ENCODE measurements at places on chromosomes 3 and 15.
A peak's percentile ranks its signal among the peaks of the same experiment; 100 is the strongest.

DNA sequence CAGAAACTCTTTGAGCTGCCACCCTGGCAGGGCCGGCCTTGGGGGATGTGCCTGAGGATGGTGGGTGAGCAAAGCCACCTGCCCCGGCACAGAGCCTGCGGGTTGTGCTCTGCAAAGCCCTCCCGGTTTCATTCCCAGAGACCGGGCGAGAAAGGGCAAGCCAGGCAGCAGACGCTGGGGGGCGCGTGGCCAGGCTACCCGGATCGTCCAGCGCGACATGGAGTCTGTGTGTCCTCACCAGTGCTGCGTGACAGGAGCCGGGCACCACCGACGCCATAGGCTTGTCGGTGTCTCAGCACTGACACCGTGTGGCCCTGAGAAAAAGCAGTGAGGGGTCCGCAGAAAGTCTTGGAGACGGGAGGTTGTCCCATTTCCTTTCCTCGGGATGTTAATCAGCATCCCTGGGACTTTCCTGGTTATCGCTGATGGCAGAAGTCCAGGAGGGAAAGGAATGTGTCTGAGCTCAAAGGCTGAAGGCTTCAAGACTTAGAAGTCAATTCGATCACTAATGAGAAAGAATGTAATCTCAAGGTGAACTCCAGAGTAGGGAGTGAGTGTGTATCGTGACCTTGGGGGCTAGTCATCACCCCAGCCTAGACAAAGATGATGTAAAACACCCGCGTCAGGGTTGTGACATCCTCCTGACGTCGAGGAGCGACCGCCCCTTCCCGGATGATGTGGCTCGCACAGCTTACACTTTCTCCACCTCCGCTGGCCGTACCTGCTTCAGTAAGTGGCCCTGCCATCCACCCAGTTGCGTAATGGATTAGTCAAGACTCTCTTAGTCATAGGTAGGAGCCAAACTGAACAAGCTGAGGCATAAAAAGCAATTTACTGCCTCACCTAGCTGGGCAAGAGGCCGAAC is 36.3 kb upstream of the PLA2G4E start:
- DNase-seq, result no peak

DNA sequence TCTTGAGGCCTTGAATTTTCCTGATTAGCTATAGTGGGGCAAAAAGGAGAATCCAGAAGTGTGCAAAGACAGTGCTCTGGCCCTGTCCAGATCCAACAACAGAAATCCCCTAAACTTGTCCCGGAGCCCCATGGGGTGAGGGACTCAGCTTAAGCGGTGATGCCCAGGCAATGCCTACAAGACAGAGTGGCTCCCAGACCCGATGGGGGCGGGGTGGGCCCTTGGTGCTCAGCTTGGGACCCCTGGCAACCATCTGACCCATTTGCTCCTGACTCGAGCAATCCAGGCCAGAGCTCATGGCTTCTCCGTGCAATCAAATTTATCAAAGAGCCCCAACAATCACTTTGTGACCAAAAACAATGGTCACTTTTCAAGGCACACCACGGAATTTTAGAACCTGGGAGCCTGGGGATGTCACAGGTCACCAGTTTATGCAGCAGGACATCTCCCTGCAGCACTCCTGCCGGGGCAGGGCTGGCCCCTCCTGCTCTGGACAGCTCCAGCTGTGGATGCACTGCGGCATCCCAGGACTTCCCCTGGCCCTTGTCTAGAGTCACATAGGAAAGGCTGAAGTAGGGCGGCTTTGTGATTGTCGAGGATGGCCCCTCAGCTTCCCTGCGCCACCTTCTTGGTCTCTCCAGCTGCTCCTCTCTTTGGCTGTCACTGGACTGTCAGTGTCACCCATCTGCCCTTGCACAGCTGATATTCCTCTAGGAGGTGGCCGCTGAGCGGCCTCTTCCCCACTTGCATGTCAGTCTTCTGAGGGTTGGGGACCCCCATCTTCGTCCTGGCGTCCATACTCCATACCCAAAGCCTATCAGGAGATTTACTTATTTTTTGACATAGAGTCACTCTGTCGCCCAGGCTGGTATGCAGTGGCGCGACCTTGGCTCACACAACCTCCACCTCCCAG is 28.4 kb downstream of the RGMA start:
- DNase-seq, result no peak

- no peak for DNase-seq
Observed at GRCh38 chr3:45792036-45792435, 4.3 kb downstream of the SLC6A20 start.

DNA sequence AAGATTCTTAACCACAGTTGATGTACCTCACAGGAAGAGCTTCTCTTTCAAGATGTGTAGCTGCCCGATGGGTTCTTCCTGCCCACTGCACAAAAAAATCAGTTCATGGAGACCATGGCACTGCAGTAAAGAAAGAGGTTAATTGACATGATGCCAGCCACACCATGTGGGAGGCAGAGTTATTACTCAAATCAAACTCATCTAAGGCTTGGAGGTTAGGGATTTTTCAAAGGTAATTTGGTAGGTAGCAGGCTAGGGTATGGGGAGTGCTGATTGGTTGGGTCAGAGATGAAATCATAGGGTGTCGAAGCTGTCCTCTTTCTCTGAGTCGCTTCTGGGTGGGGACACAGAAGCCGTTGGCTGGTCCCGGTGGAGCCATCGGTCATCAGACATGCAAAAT is 57.4 kb upstream of the BDH1 start:
- no peak for DNase-seq

GRCh38 chr3:108221911-108222852 is at the start of gene IFT57:
TSS of gene IFT57 (minus strand) at chr3:108222424. CDS start at chr3:108222322, 102 bp downstream.
- DNase-seq, result peak; percentile 99

DNA sequence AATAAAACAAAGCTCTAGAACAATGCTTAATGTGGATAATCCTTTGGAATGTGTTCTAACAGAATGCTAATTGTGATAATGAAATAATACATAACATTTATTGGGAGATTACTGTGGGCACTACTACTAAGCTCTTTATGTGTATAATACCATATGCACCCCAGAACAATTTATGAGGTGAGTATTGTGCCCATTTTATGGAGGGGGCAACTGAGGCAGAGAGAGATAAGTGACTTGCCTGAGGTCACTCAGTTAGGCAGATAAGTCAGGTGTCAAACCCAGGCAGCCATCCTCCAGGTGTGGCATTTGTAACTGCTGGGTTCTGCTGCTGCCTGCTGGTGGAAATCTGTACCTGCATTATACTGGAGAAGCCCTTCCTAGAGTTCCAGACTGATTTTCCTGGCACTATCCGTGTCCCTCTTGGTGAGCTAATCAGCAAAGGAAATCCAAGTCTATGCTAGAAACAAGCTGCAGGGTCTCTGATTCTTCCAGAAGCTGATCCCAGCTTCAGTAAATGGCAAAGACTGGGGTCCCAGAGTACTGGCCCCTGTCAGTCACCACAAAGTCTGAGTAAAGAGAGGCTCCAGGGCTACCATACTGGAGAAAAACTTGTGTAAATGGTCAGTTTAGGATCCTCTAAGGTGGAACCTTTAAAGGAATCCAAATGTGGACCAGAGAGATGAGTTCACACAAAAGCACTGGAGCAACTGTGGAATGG is 22.6 kb upstream of the RBP1 start:
- no peak for DNase-seq

- no peak for DNase-seq
Observed at GRCh38 chr3:48679411-48680391, 6.0 kb downstream of the NCKIPSD start.

DNA sequence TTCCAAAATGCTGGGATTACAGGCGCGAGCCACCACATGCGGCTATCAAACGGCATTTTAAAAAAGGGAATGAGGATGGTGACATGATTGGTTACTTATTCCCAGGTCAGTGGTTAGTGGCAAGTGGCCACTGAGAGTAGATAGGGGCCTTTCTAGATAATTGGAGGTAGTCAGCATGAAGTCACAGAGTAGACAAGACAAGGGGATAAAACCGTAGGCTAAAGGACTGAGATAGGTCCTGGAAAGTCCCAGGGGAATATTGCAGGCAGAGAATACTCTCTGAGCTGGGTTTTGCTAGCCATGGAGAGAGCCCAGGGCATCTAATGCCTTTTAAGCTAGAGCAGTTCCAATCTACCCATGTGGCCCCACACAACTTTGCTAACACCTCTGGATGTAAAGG is 52.2 kb downstream of the KCNAB1 start:
- no peak for DNase-seq

DNA sequence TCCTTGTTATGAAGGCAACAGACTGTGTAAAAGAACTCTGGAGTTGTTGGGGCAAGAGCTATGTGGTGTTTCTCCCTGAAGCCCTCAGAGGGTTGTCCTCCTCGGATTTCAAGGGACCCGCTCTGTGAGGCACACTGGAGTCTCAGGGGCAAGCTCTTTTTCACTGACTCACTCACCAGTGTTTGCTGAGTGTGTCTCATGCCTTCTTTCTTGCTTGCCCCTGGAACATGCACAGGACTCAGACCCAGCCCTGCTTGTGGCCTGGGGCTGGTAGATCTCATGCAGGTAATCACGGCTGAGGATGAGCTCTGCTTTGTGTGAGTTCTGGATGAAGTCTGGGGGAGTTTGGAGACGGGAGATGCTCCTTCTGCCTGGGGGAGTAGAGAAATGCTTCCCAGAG is 93.7 kb downstream of the CACNA1D start:
- DNase-seq, result no peak

GRCh38 chr3:59596741-59597140 is 546.9 kb upstream of the CFAP20DC start:
- DNase-seq, result no peak

GRCh38 chr15:85711580-85712192 is 83.0 kb downstream of the KLHL25 start:
- no peak for DNase-seq

DNA sequence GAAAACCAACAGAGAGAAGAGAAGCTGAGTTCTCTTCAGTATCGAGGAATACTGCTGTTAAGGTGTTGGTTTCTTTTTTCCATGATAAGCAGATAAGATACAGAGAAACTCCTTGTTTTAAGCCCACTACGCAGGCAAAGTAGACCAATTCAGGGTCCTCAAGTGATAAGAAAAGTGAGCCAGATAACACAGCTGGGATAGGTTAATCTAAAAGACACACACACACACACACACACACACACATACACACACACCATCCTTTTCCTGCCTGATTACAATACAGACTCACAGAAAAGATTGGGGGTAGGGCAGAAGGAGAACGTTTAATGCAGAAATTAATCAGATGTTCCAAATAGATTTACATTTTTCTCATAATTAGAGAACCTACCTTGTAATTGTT is 6.5 kb upstream of the PHLDB2 start:
- DNase-seq, result no peak

- no peak for DNase-seq
Observed at GRCh38 chr3:64295594-64295993, 70.3 kb upstream of the PRICKLE2 start.

DNA sequence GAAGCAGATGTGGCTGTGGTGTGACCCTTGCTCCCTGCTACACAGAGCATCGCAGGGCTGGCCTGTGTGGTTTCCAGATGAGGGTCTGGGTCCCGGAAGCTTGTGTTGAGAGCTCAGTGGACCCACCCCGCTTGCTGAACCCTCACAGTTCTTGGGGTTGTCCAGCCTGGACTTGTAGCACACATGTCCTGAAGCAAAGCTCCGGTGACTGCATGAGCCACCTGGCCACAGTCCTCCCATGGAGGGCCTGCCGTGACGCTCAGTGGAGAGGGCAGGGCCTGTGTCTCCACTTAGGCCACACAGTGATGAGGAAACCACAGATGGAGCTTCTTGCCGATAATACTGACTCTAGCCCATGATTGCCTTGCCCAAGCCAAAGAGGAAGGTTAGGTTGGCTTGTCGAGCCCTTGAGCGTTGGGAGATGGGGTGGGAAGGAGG is 62.6 kb downstream of the RGMA start:
- DNase-seq, result no peak

DNA sequence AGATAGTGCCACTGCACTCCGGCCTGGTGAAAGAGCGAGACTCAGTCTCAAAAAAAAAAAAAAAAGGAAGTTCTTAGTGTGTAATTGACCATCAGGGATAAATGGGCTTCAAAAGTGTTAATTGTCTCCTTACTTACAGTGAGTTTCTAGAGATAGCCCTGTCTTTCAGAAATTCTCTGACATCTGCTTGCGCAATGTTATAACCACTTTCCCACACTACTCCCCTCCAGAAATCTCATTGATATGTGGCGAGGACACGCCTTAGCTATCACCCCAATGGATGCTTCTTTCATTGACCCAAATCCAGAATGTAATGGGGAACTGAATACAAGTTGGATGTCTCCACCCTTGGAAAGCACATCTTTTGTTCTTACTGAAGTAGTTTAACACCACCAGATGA is 70.9 kb downstream of the GMPS start:
- DNase-seq, result no peak

- peak; percentile 62 for DNase-seq
Observed at GRCh38 chr3:110070161-110070916, 733.0 kb upstream of the DPPA4 start.

- DNase-seq, result no peak
Observed at GRCh38 chr15:89387140-89387903, 52.7 kb upstream of the POLG start.

DNA sequence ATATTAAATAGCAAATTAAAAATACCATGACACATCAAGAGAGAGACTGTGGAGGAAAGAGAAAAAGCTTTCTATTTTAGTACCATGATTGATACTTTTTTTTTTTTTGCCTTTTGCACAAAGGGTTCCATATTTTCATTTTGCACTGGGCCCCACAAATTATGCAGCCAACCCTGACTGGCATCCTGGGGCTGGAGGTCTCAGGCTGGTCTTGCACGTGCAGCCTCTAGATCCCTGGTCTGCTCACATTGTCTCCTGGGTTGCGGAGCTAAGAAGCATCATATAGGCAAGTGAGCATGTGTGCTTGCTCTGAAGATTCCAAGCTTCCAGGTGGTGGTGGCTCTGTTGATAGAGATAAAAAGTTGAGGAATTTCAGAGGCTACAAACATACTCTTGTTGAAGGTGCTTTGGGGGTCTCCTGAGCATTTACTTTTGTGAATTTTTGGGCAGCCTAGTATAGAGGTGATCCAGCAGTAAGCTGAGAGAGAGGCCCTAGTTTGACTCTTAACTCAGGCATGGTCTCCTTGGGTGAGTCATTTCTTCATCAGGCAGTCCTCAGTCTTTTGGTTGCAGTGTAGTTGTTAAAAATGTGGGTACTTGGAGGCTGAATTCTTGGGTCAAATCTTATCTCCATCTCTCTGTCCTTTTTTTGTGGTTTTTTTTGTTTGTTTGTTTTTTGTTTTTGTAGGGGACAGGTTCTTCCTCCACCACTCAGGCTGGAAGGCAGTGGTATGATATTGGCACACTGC is 31.3 kb downstream of the SMAD3 start:
- no peak for DNase-seq

- DNase-seq, result no peak
Observed at GRCh38 chr15:88487178-88487795, 19.8 kb downstream of the MRPS11 start.
